ENCODE measurements at places on chromosomes 4 and X. TPM values are rescaled to one million over a fixed set of nuclear protein-coding genes. Genes with fewer than 3 reads are reported as not detected.

SSX7 gene
- total RNA-seq: not detected

UGT2A3 gene
- total RNA-seq: not detected

SPATA18 gene
- 8.5 TPM for total RNA-seq

TMEM144 gene
- total RNA-seq: 55.4 TPM

GYG2 gene
- 0.26 TPM for total RNA-seq

PCDH11X gene
- 0.33 TPM for total RNA-seq

PAGE4 gene
- total RNA-seq: not detected

MAGEE2 gene
- not detected for total RNA-seq

L1CAM gene
- 2.7 TPM for total RNA-seq

MAGEC2 gene
- total RNA-seq: not detected

CXCL5 gene
- 0.41 TPM for total RNA-seq

AREG gene
- total RNA-seq: 2.3 TPM

DNA sequence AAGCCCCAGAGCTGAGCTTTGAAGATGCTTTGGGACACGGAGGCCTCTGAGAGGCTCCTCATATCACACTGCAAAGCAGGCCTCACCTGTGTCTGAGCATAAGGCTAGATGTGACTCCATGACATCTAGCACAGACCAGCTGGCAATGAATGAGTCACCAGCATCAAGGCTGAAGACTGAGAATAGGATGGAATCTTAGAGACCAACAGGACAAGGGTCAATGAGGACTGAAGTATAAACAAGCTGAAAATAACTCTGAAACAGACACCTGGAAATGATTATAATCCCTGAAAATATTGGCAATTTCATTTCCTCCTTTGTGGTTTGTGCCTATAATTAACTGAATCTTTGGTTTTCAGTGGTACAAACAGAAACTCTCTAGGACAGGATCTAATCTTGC is 87.1 kb upstream of the PRPS1 start:
- peaks cover 13% of the 10 kb centered on the region for H3K27me3 ChIP-seq
- H3K27ac ChIP-seq: no peak overlapping the region
- no peaks in the 10 kb centered on the region for H3K36me3 ChIP-seq

- H3K27me3 ChIP-seq: no peaks in the 10 kb centered on the region
- H3K27ac ChIP-seq: no peak overlapping the region
- DNase-seq: no peak
- H3K4me3 ChIP-seq: no peak overlapping the region
- no peaks in the 10 kb centered on the region for H3K4me1 ChIP-seq
Observed at GRCh38 chr4:187176261-187176910, 452.7 kb upstream of the FAT1 start.

DNA sequence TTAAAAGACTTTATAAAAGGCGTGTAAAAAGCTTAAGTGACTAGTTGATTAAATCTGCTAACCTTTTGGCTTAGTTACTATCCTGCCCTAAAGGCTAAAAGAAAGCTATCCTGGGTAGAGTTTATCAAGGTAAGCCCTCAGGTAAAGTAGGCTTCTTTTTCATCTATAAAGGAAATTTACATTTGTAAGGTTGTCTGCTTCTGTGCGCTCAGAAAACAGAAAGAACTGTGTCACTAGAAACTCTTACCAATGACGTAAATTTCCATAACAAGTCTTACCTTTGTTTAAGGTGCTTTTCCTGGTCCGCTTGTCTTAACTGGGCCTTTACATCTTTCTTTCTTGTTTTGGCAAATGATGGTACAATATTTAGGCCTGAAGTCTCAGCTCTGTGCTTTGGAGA is 37.7 kb upstream of the FGF2 start:
- no peak overlapping the region for H3K4me3 ChIP-seq
- no peak for DNase-seq
- no peaks in the 10 kb centered on the region for H3K36me3 ChIP-seq
- H3K27ac ChIP-seq: no peak overlapping the region

DNA sequence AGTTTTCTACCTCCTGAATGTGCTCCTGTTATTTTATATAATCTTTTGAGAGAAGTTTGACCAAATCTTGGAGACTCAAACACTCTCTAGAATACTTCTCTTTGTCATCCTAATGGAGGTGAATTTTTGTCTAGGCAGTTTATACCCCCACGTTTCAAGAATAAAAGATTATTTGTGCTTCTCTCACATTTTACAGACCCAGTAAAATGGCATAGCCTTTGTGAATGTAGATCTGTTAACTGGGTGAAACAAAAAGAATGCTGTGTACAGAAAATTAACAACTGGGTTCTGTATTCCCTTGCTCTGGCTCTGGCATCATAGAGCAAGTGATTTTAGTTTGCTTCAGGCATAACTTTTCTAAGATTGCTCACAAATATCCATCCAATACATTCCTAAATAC is 26.1 kb downstream of the GASK1B start:
- H3K4me1 ChIP-seq: no peaks in the 10 kb centered on the region
- H3K36me3 ChIP-seq: peaks cover 26% of the 10 kb centered on the region
- no peak overlapping the region for H3K4me3 ChIP-seq
- no peak for DNase-seq
- H3K27me3 ChIP-seq: no peaks in the 10 kb centered on the region

- H3K27ac ChIP-seq: no peak overlapping the region
- no peak for DNase-seq
- no peaks in the 10 kb centered on the region for H3K36me3 ChIP-seq
- no peak overlapping the region for H3K4me3 ChIP-seq
- H3K27me3 ChIP-seq: no peaks in the 10 kb centered on the region
Observed at GRCh38 chr4:160180211-160180610, 1077.3 kb downstream of the RAPGEF2 start.

DNA sequence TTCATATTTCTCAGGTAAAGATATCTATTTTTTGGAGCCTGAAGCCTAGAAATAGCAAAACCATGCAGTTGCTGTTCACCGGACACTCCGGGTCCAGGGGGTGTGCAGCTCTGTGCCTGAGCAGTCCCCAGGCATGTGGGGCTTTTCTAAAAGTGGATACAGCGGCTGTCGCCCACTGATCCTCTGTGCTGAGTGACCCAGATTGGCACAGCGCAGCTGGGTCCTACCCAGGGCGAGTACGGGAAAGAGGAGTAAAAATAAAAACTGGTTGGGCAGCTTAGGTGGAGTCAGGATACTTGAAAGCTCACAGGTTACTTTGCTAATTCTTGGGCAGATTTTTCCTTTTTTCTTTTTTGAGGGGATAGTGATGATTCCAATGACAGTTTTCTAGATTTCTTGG is 118.8 kb downstream of the UCHL1 start:
- H3K4me3 ChIP-seq: no peak overlapping the region
- peaks cover 27% of the 10 kb centered on the region for H3K4me1 ChIP-seq
- H3K27ac ChIP-seq: no peak overlapping the region
- no peaks in the 10 kb centered on the region for H3K36me3 ChIP-seq

GRCh38 chr4:121692261-121692660 is 4.5 kb downstream of the ANXA5 start:
- no peak for DNase-seq
- H3K36me3 ChIP-seq: no peaks in the 10 kb centered on the region

GRCh38 chr4:169220447-169220846 is 50.3 kb downstream of the SH3RF1 start:
- no peaks in the 10 kb centered on the region for H3K27me3 ChIP-seq
- H3K4me1 ChIP-seq: no peaks in the 10 kb centered on the region
- H3K4me3 ChIP-seq: no peak overlapping the region
- no peak overlapping the region for H3K27ac ChIP-seq
- no peaks in the 10 kb centered on the region for H3K36me3 ChIP-seq

DNA sequence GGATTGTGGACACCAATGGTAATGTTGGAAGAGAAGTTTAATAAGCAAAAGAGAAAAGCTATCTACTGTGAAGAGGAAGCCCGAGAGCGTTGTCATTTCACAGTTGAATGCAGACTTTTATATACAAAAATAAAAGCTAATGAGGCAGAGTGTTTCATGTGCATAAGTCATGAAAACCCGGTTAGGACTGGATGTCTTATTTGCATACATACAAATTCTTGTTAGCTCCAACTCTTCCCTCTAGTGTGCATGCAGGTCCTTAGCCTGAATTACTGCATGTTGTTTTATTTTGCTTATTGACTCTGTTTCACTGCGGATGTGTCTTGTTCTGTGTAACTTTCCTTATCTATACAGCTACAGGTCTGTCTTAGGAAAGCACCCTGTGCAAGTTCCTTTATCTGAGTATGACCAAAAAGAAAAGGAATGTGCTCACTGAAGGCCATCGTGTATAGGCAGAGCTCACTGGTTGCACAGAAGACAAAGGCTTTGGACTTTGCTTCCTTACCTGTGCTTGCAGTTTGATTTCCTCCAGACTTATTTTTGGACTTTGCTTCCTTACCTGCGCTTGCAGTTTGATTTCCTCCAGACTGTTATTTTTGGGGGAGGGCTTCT is 25.1 kb upstream of the UGT2B11 start:
- H3K36me3 ChIP-seq: no peaks in the 10 kb centered on the region
- no peak overlapping the region for H3K4me3 ChIP-seq
- no peaks in the 10 kb centered on the region for H3K27me3 ChIP-seq
- no peaks in the 10 kb centered on the region for H3K4me1 ChIP-seq

GRCh38 chr4:89486042-89486441 is 178.4 kb upstream of the GPRIN3 start:
- DNase-seq: no peak
- no peaks in the 10 kb centered on the region for H3K36me3 ChIP-seq
- no peaks in the 10 kb centered on the region for H3K27me3 ChIP-seq
- no peak overlapping the region for H3K27ac ChIP-seq

DNA sequence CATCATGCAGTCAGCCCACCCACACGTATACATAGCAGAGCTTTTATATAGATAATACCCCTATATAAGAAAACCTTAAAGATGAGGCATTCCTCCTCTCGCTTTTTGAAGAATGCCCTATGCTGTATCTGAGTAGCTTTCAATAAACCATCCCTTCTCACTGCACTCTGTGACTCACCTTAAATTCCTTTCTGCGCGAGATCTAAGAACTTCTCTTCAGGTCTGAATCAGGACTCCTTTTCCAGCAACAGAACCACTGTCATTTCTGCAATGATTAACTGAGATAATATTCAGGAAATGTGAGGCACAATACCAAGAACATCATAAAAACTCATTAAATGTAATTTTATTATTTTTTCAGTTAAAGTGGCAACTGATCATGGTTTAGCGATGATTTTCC is 76.4 kb upstream of the DCLK2 start:
- H3K4me3 ChIP-seq: no peak overlapping the region
- no peak for DNase-seq
- H3K27me3 ChIP-seq: no peaks in the 10 kb centered on the region

DNA sequence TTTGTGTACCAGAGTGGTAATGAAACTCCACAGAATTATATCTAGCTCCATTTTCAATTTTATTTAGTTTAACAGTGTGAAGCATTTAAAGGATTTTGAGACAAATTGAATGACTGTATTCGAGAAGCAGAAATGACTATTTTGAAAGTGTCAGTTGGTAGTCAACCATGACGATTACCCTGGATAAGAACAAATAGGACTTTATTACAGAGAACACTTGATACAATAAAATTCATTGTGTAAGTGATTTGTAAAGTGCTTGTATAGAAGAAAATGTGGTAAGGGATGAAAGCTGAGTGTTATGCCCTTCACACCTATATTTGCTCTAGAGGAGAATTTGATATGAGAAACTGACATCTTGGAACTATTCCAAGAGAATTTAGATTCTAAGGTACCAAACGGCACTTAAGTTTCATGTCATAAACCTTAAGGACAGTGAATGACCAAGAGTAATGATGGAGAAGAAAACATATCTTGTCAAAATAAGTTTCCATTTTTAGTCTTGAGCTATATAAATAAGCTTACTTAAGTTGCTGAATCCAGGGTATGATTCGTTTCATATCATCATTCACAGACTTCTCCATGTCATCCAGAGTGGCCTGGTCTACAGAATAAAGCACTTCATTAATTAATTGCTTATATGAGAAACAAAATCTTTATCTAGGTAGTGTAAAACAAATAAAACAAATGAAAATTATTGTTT is 34.6 kb downstream of the MED14 start:
- H3K36me3 ChIP-seq: no peaks in the 10 kb centered on the region
- H3K27ac ChIP-seq: no peak overlapping the region
- no peaks in the 10 kb centered on the region for H3K4me1 ChIP-seq
- H3K4me3 ChIP-seq: no peak overlapping the region
- peaks cover 8% of the 10 kb centered on the region for H3K27me3 ChIP-seq
- DNase-seq: no peak

- no peak overlapping the region for H3K4me3 ChIP-seq
- H3K27me3 ChIP-seq: no peaks in the 10 kb centered on the region
- no peak for DNase-seq
- peak overlapping the region; percentile 49 for H3K27ac ChIP-seq
- peaks cover 26% of the 10 kb centered on the region for H3K4me1 ChIP-seq
Observed at GRCh38 chr4:7909463-7910262, 30.0 kb downstream of the AFAP1 start.

DNA sequence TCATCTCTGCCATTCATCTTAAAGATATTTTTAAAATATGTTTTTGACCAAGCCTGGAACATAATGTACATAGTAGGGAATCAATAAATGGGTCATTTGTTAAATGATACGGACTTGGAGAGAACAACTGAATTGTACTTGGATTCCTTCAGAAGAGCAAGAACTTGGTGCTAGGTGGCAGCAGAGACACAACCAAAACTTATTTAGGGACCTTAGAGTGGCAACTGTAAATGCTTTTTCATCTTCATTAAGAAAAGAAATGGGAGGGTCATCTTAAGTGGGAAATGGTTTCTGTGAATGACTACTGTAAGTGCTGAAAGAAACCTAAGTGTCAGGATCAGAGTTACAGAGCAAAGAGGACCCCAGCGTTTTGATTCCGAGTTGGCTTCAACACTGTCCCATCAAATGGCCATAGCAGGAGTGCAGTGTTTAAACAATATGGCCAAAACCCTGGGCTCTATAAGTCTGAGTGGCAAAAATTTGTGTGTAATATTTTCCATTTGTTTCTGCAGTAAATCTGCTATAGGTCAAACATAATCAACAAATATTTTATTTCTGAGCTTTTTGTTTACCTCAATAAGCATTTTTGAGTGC is 213.6 kb downstream of the PALLD start:
- no peaks in the 10 kb centered on the region for H3K27me3 ChIP-seq
- no peaks in the 10 kb centered on the region for H3K36me3 ChIP-seq
- no peak overlapping the region for H3K4me3 ChIP-seq
- H3K4me1 ChIP-seq: no peaks in the 10 kb centered on the region

DNA sequence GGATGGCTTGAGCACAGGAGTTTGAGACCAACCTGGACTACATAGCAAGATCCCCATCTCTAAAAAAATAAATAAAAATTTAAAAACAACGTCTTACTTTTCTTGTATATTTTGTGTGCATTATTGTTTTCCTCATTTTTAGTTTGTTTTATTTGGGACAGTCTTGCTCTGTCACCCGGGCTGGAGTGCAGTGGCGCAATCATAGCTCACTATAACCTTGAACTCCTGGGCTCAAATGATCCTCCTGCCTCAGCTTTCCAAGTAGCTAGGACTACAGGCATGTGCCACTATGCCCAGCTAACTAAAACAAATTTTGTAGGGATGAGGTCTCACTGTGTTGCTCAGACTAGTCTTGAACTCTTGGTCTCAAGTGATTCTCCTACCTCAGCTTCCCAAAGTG is 9.5 kb upstream of the SMIM14 start:
- H3K36me3 ChIP-seq: no peaks in the 10 kb centered on the region
- peak; percentile 67 for DNase-seq
- H3K27ac ChIP-seq: no peak overlapping the region
- H3K4me3 ChIP-seq: no peak overlapping the region
- H3K4me1 ChIP-seq: peaks cover under 1% of the 10 kb centered on the region
- no peaks in the 10 kb centered on the region for H3K27me3 ChIP-seq

- no peaks in the 10 kb centered on the region for H3K36me3 ChIP-seq
- no peak for DNase-seq
- no peaks in the 10 kb centered on the region for H3K27me3 ChIP-seq
- H3K27ac ChIP-seq: no peak overlapping the region
- H3K4me3 ChIP-seq: no peak overlapping the region
Observed at GRCh38 chr4:152304220-152304619, 231.7 kb downstream of the FBXW7 start.
